M059J (cell line): ENCODE measurements at places on chromosomes 13 and 19.

GRCh38 chr13:20782116-20782708 is 8.5 kb upstream of the EEF1AKMT1 start:
- DNase-seq = no peak

- DNase-seq = peak; percentile 87
Observed at GRCh38 chr13:99357131-99357596, 50.0 kb upstream of the GPR183 start.

- DNase-seq = no peak
Observed at GRCh38 chr19:40380199-40381037, 9.6 kb downstream of the HIPK4 start.

DNA sequence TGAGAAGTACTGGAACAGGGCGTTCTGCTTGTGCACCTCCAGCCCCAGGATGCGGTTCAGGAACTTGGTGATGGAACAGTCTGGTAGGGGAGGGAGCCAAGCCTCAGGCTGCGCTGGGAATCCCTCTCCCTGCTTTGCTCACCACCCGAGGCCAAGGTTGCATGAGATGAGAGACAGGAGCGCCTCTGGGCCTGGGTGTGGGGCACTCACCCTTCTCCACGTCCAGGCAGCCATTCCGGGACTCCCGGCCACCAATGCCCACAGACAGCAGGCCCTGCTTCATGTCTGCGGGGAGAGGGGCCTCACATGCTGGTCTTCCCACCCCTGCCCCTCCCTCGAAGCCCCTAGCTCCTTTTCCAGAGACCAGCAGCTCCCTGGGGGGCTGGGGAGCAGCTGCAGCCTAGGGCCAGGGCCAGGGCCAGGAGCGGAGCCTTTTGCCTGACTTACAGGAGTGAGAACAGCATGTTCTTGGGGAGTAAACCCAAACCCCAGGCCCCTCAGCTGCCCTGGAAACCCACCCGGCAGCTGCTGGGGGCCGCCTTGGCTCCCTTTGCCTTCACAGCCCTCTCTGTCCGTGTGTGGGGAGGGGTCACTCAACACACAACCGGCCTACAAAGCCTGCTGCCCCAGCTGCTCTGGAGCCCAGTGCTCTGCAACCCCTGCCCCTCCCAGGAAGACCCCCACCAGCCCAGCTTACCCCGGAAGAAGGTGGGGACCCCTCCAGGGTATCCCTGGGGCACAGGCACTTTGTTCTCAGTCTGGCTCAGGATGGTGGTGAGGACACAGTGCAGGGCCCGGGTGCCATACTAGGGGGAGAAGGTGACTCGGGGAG is 7.2 kb downstream of the GPX4 start:
- DNase-seq = peak; percentile 62

DNA sequence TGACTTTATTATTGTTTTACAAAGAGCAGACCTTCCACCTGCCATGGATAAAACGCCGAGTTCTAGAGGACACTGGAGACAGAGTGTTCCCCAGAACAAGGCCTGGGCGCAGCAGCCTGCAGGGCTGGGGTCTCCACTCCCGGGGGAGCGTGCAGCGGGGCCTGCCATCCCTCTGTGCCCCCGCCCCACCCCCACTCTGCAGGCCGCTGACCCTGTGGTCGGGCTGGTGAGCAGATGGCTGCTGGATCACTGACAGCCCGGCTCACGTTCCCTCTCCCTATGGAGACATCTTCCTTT is 8.6 kb upstream of the PTBP1 start:
- DNase-seq = no peak

DNA sequence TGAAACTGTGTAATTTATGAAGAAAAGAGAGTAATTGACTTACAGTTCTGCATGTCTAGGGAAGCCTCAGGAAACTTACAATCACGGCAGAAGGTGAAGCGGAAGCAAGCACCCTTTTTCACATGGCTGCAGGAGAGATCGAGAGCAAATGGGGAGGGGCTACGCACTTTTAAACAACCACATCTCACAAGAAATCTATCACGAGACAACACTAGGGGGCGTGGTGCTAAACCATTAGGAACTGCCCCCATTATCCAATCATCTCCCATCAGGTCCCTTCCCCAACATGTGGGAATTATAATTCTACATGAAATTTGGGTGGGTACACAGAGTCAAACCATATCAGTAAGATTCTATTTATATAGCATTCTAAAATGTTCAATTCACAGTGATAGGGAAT is 114.8 kb upstream of the TRPC4 start:
- DNase-seq = peak; percentile 2

DNA sequence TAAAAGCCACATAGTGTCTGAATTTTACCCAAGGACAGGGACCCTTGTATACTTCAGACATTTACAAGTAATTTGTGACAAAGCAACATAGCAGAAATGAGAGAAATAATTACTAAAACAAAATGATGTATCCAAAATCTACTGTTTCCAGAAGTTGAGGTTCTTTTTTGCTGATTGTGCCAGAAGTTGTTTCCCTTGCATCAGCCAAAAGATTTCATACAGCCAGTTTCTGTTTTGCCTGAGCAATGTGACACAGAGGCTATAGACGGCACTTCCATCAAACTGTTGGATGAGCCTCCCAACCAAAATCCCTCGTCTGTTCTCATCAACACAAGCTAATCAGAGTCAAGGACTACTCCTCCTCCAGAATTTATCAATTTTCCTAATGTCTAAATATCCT is 913.2 kb upstream of the GPC6 start:
- DNase-seq = no peak

DNA sequence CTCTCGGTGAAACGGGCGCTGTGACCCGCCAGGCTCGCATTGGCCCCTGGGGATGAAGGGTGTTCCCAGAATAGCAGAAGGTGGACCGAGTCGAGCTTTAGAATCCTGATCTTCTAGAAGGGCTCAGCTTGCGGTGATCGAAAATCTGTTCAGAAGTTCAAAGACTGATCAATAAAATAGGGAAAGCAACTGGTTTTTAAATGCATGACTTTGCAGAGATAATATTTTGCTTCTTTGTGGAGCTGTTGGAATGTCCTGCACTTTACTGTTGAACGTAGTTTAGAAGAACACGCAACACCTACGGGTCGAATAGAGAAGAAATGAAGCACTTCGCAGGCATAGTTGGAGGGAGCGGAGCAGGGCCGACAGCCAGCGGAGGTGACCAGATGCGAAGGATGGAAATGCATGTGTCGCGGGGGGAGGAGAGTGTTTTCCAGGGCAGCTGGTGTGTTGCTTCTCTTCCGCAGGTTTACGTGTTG is 766 bp downstream of the CEBPG start:
- no peak for DNase-seq

DNA sequence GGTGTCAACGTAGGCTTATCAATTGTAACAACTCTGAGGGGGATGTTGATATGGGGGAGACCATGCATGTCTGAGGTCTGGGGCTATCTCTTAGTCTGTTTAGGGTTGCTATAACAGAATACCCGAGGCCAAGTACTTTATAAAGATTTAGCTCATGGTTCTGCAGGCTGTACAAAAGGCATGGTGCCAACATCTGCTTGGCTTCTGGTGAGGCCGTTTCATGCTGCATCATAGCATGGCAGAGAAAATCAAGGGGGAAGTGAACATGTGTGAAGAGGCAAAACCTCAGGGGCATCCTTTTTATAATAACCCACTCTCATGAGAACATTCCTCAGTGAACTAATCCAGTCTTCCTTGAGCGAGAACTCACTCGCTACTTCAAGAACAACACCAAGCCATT is 353.8 kb downstream of the ENOX1 start:
- no peak for DNase-seq

GRCh38 chr19:41688098-41688497 is at the start of gene CEACAM7:
Gene CEACAM7, minus strand, starts transcription at chr19:41688270. Its CDS starts 105 bp downstream, at chr19:41688165.
- DNase-seq = no peak

DNA sequence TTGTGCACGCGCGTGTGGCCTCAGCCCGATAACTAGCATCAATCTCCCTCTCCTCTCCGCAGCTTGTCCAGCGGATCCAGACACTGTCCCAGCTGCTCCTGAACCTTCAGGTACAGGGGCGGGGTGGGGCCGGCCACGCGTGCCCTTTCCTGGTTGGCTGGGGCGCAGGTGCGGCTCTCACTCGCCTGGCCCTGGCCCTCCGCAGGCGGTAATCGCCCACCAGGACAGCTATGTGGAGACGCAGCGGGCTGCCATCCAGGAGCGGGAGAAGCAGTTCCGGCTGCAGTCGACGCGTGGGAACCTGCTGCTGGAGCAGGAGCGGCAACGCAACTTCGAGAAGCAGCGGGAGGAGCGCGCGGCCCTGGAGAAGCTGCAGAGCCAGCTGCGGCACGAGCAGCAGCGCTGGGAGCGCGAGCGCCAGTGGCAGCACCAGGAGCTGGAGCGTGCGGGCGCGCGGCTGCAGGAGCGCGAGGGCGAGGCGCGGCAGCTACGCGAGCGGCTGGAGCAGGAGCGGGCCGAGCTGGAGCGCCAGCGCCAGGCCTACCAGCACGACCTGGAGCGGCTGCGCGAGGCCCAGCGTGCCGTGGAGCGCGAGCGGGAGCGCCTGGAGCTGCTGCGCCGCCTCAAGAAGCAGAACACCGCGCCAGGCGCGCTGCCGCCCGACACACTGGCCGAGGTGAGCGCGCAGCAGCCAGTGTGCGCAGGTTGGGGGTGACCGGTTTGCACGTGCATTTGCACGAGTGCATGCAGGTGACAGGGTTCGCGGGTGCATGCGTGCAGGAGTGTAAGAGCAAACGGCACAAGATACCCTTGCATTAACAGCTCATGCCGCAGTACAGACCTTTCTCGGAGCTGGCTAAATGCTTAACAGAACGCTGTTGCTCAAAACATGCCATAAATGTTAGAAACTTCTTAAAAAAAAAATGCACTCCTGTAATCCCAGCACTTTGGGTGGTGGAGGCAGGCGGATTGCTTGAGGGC is 21.5 kb downstream of the PEX11G start:
- DNase-seq = no peak

DNA sequence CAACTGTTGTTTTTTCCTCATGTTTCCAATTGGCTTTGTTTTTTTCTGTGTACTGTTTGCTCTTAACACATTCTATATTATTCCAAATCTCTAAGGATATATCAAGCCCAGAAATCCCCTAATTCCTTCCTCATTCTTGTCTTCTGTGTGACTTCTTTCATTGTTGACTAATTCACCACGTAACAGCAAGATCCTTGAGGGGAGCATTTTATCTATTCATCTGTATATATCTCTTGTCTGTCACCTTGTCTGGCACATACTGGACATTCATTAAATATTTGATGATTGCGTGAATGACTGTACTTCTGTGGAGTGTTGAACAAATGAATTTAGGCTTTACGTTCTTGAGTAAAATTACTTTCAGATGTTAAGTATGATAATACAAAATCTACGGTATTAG is 44.8 kb upstream of the OLFM4 start:
- no peak for DNase-seq

DNA sequence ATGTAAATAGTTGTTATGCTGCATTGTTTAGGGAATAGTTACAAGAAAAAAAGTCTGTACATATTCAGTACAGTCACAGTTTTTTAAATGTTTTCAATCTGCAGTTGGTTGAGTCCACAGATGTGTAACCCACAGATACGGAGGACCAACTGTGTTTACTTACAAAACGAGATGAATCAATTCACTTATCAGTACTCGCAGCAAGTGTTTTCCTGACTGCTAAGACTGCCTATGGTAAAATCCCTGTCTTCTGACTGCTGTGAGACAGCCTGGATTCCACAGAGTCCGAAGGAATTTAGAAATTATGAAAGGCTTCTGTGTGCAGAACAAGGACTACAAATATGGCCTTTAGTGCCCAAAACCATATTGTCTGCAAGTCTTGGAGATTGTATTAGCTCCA is 45.7 kb upstream of the C1QTNF9 start:
- DNase-seq = no peak

GRCh38 chr19:15640294-15640903 is at the start of gene CYP4F3:
Gene CYP4F3, plus strand, starts transcription at chr19:15640897. Its CDS starts 519 bp downstream, at chr19:15641416.
- peak; percentile 69 for DNase-seq

DNA sequence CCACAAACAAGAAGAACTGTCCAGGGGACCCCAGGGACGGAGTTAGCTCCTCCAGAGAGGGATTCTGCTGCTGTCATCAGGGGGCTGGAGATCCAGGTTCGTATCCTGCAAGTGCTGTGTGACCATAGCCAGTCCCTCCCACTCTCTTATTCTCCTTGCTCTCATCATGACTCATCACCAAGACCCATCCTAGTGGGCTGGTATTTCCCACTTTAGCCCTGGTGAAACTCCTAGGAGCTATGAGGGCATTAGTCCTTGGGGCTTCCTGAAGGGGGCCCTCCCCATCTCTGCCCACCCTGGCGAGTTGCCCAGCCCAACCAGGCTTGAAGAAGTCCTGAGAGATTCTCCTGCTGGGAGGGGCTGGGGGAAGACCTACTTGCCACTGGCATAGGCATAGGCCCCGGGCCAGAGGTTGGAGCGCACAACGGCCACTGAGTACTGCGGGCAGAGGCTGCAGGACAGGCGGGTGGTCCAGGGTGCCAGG is 7.5 kb upstream of the DMWD start:
- peak; percentile 51 for DNase-seq

- no peak for DNase-seq
Observed at GRCh38 chr13:33112766-33113165, 96.5 kb downstream of the KL start.

DNA sequence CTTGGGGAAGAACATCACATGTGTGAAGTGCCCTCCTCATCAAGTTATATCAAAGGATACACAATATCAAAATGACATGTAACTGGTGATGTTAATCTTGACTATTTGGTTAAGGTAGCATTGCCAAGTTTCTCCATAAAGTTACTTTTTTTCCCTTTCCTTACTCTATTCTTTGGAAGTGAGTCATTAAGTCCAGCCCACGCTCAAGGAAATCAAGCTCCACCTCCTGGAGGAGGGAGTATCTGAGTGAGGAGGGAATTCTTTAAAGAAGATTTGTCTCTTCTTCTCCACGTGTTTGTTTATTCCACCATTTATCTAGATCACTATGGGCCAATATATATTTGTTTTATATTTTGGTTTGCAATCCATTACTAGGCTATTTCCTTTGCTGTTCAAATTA is 33.6 kb upstream of the FNDC3A start:
- peak; percentile 53 for DNase-seq
